GM13977 (cell line): ENCODE measurements at places on chromosomes 13 and 19.
A peak's percentile ranks its signal among the peaks of the same experiment; 100 is the strongest.

- DNase-seq = no peak
Observed at GRCh38 chr19:1653300-1653628, 849 bp upstream of the TCF3 start.

DNA sequence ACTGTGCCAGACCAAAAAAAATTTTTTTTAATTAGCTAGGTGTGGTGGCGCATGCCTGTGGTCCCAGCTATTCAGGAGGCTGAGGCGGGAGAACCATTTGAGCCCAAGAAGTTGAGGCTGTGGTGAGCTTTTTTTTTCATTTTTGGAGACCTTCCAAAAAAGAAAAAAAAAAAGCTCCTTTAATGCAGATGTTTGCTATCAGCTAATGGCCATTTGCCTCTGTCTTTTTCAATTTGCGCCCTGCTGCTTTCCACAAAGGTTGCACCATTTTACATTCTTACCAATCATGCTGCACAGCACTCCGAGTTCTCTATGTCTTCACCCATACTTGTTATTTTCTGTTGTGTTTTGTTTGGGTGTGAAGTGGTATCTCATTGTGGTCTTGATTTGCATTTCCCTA, 15.6 kb upstream of the SMARCA4 start:
- DNase-seq = no peak

DNA sequence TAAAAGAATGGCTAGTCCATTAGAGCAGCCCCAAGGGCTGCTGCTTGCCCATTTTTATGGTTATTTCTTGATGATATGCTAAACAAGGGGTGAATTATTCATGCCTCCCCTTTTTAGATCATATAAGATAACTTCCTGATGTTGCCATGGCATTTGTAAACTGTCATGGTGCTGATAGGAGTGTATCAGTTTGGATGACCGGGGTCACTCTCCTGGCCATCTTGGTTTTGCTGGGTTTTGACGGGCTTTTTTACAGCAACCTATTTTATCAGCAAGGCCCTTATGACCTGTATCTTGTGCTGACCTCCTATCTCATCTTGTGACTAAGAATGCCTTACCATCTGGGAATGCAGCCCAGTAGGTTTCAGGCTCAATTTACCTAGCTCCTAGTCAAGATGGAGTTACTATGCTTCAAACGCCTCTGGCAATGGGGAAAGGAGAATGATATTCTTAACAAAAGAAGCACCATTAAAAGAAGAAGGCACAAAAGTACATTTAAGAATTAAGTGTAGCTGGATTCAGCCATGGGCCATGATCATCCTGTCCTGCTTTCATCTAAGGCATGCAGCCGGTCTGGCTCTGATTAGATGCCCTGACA, 1156.0 kb downstream of the PCDH9 start:
- no peak for DNase-seq

- DNase-seq = no peak
Observed at GRCh38 chr19:5139583-5140325, 170.8 kb downstream of the KDM4B start.

DNA sequence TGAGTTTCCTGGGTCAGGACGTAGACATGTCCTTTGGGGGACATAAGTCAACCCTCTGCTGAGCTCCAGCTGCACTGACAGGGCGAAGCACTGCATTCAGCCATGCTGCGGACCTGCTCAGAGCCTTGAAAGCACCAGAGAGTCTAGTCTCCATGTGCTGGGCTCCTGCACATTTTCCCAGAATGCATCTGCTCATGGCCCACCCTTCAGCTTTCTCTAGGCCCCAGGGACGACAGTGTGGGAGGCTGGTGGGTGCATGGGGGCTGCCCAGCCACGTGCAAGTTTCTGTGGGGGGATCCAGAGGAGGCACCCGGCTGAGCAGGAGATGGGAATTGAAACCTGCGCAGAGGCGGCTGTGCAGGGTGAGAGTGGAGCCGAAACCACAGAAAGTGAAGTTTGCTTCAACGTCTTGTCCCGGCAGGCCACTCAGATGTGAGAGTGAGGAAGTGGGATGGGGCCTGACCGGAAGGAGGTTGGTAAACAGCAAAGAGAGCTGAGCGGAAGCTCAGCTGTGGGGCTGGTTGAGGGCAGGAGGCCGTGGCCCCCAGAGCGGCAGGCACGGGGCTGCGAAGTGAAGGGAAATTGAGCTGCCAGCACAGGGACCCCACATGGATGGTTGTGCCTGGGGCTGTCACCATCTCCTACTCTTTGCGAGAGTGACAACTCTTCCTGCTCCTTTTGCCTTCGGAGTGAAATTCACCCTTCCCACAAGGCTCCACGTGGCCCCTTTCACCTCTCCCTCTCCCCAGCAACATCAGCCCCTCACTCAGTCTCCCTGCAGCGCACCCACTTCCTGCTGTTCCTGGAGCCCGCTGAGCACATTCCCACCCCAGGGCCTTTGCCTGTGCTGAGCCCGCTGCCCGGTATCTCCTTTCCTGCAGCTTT, 11.8 kb downstream of the PGLS start:
- peak; percentile 89 for DNase-seq

GRCh38 chr19:52942386-52943133, 19.3 kb upstream of the ZNF888 start:
- peak; percentile 94 for DNase-seq

- no peak for DNase-seq
Observed at GRCh38 chr13:49367640-49368422, 76.0 kb downstream of the CAB39L start.

DNA sequence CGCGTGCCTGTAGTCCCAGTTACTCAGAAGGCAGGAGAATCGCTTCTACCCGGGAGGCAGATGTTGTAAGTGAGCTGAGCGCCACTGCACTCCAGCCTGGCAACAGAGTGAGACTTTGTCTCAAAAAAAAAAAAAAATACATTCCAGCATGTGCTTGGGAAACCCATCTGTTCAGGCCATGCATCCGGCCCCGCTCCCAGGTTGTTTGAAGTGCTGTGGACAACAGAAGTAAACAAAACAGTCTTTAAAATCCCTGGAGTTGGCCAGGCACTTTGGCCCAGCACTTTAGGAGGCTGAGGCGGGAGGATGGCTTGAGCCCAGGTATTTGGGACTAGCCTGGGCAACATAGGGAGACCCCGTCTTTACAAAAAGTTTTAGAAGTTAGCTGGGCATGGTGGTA, 3.2 kb upstream of the PTPRS start:
- DNase-seq = no peak
